ENCODE measurements at places on chromosomes 16 and 17.
A peak's percentile ranks its signal among the peaks of the same experiment; 100 is the strongest.

DNA sequence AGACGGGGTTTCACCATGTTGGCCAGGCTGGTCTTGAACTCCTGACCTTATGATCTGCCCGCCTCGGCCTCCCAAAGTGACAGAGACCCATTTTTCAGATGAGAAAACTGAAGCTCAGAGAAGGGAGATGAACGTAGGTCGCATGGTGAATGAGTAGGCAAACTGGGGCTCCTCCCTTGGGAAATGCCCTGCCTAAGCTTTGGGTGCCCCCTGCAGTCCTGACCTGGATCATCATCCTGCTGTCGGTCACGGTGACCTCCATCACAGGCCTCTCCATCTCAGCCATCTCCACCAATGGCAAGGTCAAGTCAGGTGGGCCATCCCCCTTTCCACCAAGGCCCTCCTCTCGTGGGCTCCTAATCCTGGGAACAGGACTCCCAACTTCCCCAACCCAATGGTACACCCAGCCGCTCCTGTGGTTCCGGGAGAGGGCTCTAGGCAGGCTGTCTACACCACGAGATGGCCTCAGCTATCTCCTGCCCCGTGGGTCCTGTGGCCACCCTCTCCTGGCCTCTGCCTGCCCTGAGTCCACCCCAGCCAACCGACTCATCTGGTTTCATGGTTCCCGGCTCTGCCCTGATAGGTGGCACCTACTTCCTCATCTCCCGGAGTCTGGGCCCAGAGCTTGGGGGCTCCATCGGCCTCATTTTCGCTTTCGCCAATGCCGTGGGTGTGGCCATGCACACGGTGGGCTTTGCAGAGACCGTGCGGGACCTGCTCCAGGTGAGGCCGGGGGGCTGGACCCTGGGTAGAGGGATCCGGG is 4.7 kb downstream of the SLC12A3 start:
- DNase-seq, result peak; percentile 22

GRCh38 chr17:13323990-13324389 is 277.7 kb downstream of the HS3ST3A1 start:
- no peak for DNase-seq

DNA sequence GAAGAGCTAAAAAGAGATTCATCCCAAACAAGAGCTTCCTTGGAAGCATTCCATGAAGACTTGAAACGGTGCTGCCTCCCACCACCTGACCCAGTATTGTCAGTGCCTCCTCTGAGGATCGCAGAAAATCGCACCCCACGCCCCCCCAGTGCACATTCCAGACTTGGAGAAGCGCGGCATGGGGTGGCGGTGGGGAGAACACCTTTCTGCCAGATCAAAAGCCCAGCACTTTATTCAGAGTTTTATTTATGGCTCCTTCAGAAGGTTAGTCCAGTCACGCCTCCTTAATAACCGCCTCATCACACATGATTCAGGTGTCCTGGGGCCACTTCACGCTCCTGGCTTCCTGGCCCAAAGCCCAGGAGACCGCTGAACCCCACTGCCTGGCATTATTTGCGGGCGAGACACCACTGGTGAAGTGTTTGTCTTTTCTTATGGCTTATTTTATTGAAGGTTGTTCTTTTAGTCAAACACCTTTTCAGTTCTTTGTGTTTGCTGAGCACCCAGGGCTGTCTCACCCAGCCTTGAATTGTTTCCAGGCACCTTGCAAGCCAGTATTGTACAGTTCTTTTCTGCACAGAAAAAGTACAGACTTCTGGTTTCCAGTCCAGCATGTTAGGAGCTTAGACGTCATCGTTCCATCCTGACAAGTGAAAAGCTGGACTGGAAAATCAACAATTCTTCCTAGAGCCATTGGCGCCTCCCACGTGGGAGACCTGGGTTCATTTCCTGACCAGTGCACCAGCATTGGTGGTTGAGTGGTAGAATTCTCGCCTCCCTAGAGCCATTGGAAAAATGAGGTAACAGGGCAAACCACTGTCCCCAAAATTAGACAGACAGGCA is 79.6 kb upstream of the CACNG5 start:
- no peak for DNase-seq

GRCh38 chr17:57577751-57578607 is 167.1 kb downstream of the CCDC182 start:
- no peak for DNase-seq

- no peak for DNase-seq
These were observed 10.4 kb downstream of the KPNB1 start for GRCh38 chr17:47660064-47660492.

GRCh38 chr17:42016941-42017865 is at the start of gene DNAJC7:
TSS of gene DNAJC7 (minus strand) at chr17:42017439. CDS start at chr17:42017416, 23 bp downstream.
- DNase-seq, result peak; percentile 91

- DNase-seq, result no peak
These were observed 53.7 kb upstream of the LGALS9 start for GRCh38 chr17:27577121-27577761.

- no peak for DNase-seq
These were observed 82.3 kb upstream of the CBX4 start for GRCh38 chr17:79921411-79922115.

DNA sequence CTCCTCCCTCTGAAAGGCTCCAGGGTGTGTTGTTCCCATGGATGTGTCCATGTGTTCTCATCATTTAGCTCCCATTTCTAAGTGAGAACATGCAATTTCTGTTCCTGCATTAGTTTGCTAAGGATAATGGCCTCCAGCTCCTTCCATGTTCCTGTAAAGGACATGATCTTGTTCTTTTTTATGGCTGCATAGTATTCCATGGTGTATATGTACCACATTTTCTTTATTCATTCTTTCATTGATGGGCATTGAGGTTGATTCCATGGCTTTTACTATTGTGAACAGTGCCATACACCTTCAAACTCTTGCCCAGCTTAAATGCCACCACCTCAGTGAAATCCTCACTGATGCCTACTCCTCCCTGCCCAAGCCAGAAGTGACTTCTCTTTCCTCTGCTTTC is 4.5 kb upstream of the ORAI3 start:
- DNase-seq, result no peak

DNA sequence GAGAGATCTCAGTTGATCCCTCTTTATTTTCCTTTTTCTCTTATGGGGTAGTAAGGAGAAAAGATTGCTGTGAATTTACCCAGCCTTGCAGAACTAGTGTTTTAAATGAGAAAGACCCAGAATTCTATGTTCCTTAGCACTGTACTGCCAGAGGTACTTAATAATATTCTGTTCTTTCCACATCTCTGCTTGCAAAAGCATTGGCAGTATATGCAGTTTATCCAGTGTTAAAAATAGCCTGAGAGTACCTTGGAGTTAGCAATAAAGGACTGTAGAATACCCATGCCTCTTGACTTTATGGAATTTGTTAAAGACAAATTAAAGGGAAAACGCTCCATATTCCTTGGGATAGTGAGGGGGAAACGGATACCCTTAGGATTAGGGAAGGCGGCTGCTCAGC is 11.9 kb downstream of the SLC7A6 start:
- DNase-seq, result no peak

GRCh38 chr17:35819455-35819854 is 10.2 kb downstream of the TAF15 start:
- DNase-seq, result no peak

- no peak for DNase-seq
These were observed 335.3 kb downstream of the MAF start for GRCh38 chr16:79265196-79265595.

DNA sequence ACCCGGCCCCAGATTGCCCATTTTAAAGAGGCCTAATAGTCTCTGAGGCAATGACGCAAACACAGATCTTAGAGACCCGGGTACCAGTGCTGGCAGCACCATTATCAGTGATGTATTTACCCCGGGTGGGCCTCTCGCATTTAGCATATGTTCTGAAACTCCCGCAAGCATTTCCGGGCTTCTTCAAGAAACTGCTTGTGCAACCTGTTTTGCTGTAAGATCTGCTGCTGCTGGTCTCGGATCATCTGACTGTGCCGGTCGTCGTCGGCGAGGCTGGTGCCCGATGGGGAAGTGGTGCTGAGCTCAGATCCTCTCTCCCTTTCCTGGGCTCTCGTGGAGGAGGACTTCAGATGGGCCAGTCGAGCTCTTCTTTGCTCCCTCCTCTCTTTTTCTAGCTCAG is 12.5 kb downstream of the CEP295NL start:
- no peak for DNase-seq

Measured in hematopoietic multipotent progenitor cell treated with erythropoietin and hydrocortisone succinate and interleukin-3 and kit ligand, for 17 days (in vitro differentiated cells).